ENCODE measurements at places on chromosomes 16 and 17.

- H3K27ac ChIP-seq: no peak overlapping the region
- peaks cover 2% of the 10 kb centered on the region for H3K4me1 ChIP-seq
- no peaks in the 10 kb centered on the region for H3K36me3 ChIP-seq
- H3K4me3 ChIP-seq: no peak overlapping the region
- peaks cover 47% of the 10 kb centered on the region for H3K27me3 ChIP-seq
- DNase-seq: no peak
Measured at GRCh38 chr16:75238132-75238852, 13.1 kb downstream of the BCAR1 start.

DNA sequence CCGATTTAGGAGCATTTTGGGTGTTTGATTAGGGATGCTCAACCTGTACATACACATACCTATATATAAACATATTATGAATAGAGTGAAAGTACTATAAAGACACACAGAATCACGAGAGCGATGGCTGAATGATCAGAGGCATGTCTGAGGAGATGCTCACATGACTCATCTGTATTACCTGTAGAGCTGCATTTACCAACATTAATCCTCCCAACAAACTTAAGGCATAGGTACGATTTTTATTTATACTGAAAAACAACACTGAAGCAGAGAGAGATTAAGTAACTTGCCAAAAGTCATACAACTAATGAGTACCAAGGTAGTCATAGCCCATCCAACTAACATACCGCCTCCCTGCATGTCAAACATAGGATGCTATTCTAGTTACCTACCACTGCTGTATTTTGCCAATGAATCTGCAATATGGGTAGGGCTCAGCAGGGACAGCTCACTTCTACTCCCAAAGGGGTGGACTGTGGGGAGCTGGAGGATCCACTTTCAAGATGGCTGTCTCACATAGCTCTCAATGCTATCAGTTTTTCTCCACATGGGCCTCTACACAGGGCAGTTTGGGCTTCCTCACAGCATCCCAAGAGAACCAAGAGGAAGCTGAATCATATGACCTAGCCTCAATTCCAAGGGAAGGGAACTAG is 7.3 kb downstream of the CYB5D1 start:
- H3K27me3 ChIP-seq: no peaks in the 10 kb centered on the region
- no peak overlapping the region for H3K4me3 ChIP-seq
- peaks cover 14% of the 10 kb centered on the region for H3K4me1 ChIP-seq
- H3K36me3 ChIP-seq: peaks cover 18% of the 10 kb centered on the region

DNA sequence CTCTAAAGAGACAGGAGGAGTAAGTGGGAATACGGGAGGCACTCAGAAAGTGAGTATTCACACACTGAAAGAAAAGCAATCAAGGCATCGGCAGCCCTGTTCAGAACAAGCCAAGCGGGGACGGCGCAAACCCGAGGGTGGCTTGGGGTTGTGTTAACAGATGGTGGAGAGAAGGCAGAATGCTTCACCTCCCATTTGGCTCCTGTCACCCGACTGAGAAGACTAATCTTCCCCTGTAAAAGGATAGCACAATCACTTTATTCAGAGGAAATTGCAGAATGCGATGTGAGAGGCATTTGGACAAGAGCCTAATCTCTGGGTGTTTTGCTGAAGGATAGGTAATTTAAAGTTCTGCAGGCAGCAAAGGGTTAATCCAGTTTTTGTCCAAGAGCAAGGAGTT is 119.3 kb upstream of the WSCD1 start:
- DNase-seq: no peak
- no peak overlapping the region for H3K4me3 ChIP-seq
- H3K4me1 ChIP-seq: no peaks in the 10 kb centered on the region
- H3K27ac ChIP-seq: no peak overlapping the region

DNA sequence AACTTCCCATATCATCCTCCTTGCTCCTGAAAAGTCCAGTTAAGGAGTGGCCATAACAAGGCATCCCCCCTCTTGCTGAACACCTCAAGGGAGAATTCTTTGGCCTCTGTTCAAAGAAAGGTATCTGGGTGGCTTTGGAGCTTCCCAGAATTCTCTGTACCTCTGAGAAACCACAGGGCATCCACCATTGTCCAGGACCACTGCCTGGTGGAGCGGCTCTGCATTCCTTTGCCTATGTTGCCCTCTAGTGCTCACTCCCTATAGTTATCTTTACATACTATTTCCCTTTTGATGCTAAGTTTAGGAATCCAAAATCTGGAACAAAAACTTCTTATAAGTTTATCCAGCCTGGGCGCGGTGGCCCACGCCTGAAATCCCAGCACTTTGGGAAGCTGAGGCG is 30.3 kb downstream of the CHD9NB start:
- no peaks in the 10 kb centered on the region for H3K36me3 ChIP-seq
- no peak for DNase-seq
- H3K27ac ChIP-seq: no peak overlapping the region

DNA sequence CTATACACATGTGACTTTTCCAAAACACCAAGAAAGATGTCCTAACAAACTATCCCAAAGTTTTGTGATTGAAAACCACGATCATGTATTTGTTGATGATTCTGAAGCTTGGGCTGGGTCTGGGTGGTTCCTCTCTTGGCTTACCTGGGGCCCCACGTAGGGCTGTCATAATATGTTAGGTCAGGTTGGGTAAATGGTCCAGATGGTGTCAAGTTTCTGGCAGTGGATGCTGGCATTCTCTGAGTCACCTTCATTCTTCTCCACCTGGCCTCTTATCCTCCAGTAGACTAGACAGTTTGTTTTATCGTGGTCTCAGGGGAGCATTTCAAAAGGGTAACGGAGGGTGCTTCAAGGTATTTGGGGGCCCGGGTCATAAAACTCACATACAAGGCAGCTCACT is 39.4 kb downstream of the SYCE1L start:
- no peak overlapping the region for H3K4me3 ChIP-seq
- H3K4me1 ChIP-seq: peaks cover 4% of the 10 kb centered on the region
- H3K36me3 ChIP-seq: no peaks in the 10 kb centered on the region
- no peak for DNase-seq

DNA sequence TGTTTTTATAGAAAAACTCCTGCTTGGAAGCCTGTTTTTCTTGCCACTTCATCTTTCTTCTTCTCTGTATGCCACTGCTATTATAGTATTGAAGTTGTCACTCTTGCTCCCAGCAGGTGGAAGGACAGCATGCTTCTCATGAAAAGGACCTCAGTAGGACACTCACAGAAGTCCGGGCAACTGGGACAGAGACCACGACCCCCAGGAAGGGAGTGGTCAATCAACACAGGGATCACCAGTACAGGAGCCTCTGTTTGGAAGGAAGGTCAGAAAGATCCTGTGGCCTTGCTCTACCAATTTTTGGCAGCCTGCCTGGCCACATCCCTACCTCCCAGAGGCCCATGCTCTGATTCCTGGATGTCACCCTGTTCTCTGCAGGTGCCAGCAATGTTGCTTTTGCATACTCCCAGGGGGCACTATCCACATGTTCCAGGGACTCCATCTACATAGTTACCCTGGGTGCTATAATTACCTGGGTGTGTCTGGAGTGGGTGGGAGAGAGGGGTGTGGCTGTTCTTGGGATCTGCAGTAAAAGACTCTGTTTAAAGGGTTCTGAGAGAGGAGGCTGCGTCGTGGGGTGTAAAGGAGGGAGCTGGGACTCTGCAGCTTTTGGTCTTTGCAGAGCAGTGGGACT is 13.7 kb upstream of the AKAP10 start:
- H3K4me1 ChIP-seq: peaks cover 2% of the 10 kb centered on the region
- no peak overlapping the region for H3K4me3 ChIP-seq
- no peak overlapping the region for H3K27ac ChIP-seq
- no peak for DNase-seq
- H3K27me3 ChIP-seq: peaks cover 15% of the 10 kb centered on the region

- DNase-seq: no peak
- peaks cover 3% of the 10 kb centered on the region for H3K27me3 ChIP-seq
- H3K4me3 ChIP-seq: no peak overlapping the region
- no peak overlapping the region for H3K27ac ChIP-seq
- no peaks in the 10 kb centered on the region for H3K36me3 ChIP-seq
Measured at GRCh38 chr16:5054876-5055865, 10.6 kb downstream of the C16orf89 start.

GRCh38 chr16:8931859-8932258 is 31.8 kb downstream of the USP7 start:
- no peaks in the 10 kb centered on the region for H3K27me3 ChIP-seq
- no peak overlapping the region for H3K27ac ChIP-seq
- H3K4me3 ChIP-seq: no peak overlapping the region
- H3K36me3 ChIP-seq: peaks cover 27% of the 10 kb centered on the region

GRCh38 chr17:28839221-28839620 is 3.4 kb downstream of the FAM222B start:
- H3K4me3 ChIP-seq: no peak overlapping the region
- no peak for DNase-seq
- no peak overlapping the region for H3K27ac ChIP-seq
- peaks cover 28% of the 10 kb centered on the region for H3K4me1 ChIP-seq
- H3K27me3 ChIP-seq: no peaks in the 10 kb centered on the region

- no peaks in the 10 kb centered on the region for H3K4me1 ChIP-seq
- no peak overlapping the region for H3K27ac ChIP-seq
- no peak overlapping the region for H3K4me3 ChIP-seq
- H3K36me3 ChIP-seq: peaks cover 2% of the 10 kb centered on the region
- H3K27me3 ChIP-seq: no peaks in the 10 kb centered on the region
Measured at GRCh38 chr16:54070789-54071343, 215.7 kb downstream of the IRX3 start.

- H3K4me1 ChIP-seq: no peaks in the 10 kb centered on the region
- H3K27ac ChIP-seq: no peak overlapping the region
- no peaks in the 10 kb centered on the region for H3K27me3 ChIP-seq
- no peak overlapping the region for H3K4me3 ChIP-seq
- no peak for DNase-seq
Measured at GRCh38 chr17:59428916-59429485, 97.5 kb downstream of the YPEL2 start.

DNA sequence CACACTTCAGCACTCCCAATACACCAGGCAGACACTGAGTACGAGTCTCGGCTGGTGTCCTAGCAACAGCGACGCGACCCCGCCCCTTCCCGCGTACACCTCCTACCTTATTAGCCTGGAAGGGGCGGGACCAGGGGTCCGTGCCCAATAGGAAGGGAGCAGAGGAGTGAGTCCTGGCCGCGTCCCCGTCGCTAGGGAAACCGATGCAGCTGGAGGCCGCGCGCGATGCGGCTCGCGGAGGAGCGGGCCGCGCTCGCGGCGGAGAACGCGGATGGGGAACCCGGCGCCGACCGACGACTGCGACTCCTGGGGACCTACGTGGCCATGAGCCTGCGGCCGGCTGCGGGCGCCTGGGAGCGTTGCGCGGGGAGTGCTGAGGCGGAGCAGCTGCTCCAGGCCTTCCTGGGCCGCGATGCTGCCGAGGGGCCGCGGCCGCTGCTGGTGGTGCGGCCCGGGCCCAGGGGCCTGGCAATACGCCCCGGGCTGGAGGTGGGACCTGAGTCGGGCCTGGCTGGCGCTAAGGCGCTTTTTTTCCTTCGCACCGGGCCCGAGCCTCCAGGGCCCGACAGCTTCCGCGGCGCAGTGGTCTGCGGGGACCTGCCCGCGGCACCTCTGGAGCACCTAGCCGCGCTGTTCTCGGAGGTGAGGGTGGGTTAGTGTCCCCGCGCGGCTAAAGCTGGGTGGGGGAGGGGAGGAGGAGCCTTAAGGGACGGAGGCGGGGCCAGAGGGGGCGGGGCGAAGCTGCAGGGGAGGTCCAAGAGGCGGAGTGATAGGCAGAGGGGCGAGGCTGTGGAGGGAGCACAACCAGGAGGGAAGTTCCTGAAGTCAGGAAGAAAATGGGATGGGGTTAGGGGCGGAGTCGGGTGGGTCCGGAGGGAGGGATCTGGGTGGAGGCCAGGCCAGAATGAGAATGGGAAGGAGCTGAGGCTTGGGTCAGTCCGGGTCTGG is at the start of gene DNAH9:
DNAH9 (plus strand) TSS at position 197 of the 948 bp plus-strand sequence; CDS start at position 226, 29 bp downstream.
- DNase-seq: no peak
- peaks cover 5% of the 10 kb centered on the region for H3K27me3 ChIP-seq
- H3K27ac ChIP-seq: no peak within 1 kb of the TSS
- H3K4me1 ChIP-seq: peaks cover 3% of the 10 kb centered on the region
- H3K4me3 ChIP-seq: no peak within 1 kb of the TSS
- H3K36me3 ChIP-seq: no peaks in the 10 kb centered on the region

- H3K27me3 ChIP-seq: no peaks in the 10 kb centered on the region
- H3K4me1 ChIP-seq: peaks cover 63% of the 10 kb centered on the region
- peak overlapping the region; percentile 87 for H3K4me3 ChIP-seq
- no peak for DNase-seq
- H3K36me3 ChIP-seq: peaks cover 3% of the 10 kb centered on the region
Measured at GRCh38 chr16:88705076-88705684, 1.0 kb downstream of the RNF166 start.

DNA sequence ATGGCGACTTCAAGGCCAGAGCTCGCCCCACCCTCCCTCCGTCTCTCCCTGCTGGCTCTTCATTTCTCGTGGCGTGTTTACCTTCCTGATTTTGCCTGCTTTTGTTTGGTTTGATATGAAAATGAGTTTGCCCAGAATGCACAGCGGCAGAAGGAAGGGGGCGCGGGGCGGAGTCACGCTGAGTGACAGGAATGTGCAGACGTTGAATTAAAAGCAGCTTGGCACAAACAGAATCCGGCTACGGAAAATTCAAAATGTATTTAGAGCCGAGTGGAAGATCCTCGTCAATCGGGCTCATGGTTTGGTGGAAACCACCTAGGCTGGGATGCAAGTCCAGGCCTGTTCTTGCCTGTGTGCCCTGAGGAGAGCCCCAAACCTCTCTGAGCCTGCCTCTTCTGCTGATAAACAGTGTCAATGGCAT is 102.7 kb downstream of the SDK2 start:
- H3K27ac ChIP-seq: no peak overlapping the region
- peaks cover 2% of the 10 kb centered on the region for H3K36me3 ChIP-seq
- DNase-seq: no peak
- no peak overlapping the region for H3K4me3 ChIP-seq

- H3K36me3 ChIP-seq: no peaks in the 10 kb centered on the region
- no peaks in the 10 kb centered on the region for H3K27me3 ChIP-seq
- no peak overlapping the region for H3K27ac ChIP-seq
Measured at GRCh38 chr16:29697391-29697790, 18.4 kb downstream of the QPRT start.

DNA sequence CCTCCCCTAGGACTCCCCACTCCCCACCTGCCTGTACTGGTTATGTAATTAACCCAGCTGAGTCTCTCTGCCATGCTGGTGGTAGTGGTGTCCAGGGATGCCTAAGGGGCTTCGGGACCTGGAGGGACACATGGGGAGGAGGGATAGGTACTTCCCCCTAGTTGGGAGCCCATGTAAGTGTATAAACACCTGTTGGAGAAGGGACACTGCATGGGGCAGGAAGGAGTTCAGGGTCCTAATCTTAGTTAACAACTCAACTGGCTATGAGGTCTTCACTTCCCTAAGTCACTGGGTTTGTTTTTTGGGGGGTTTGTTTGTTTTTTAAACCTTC is 1.3 kb downstream of the RASL10B start:
- peaks cover 14% of the 10 kb centered on the region for H3K4me1 ChIP-seq
- H3K27ac ChIP-seq: no peak overlapping the region
- H3K4me3 ChIP-seq: no peak overlapping the region
- DNase-seq: no peak
- H3K27me3 ChIP-seq: peaks cover 10% of the 10 kb centered on the region
- H3K36me3 ChIP-seq: peaks cover 13% of the 10 kb centered on the region

DNA sequence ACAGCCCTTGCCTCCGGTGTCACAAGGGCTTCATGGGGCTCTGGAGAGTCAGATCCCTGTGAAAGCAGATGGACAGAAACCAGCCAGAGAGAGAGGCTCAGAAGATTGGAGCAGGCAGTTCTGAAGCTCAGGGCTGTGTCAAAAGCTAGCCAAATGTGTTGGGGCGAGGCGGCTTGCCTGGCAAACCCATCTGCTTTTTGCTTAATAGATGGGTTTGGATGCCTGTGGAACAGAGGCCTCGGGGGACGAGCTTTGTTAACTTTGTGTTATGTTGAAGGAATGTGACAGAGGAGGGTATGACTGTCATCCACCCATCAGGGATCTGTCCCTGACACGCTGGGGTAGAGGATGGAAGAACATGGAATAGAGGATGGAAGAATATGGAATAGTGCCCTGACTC is 21.0 kb upstream of the SLC12A3 start:
- H3K27ac ChIP-seq: no peak overlapping the region
- H3K4me1 ChIP-seq: peaks cover 17% of the 10 kb centered on the region
- H3K27me3 ChIP-seq: no peaks in the 10 kb centered on the region
- no peak for DNase-seq
